ENCODE measurements at places on chromosomes 7 and 10. TPM values are rescaled to one million over a fixed set of nuclear protein-coding genes. Genes with fewer than 3 reads are reported as not detected.

The APBB1IP gene
- total RNA-seq: 9.1 TPM

The ZNF503 gene
- 13.0 TPM for total RNA-seq

The EBLN1 gene
- 0.21 TPM for total RNA-seq

The SYT15B gene
- total RNA-seq: 2.7 TPM

The CALHM1 gene
- total RNA-seq: not detected

The TBX20 gene
- 2.1 TPM for total RNA-seq

The ZNF722 gene
- not detected for total RNA-seq

The TYW1B gene
- 2.8 TPM for total RNA-seq

The ANKRD61 gene
- 0.75 TPM for total RNA-seq

The SPDYE5 gene
- total RNA-seq: not detected

The ITPRID1 gene
- total RNA-seq: not detected

The TMEM72 gene
- not detected for total RNA-seq

The GOLGA7B gene
- total RNA-seq: 5.0 TPM

The SEMA4G gene
- total RNA-seq: 8.0 TPM

The ADGRA1 gene
- total RNA-seq: 0.09 TPM

The PDE1C gene
- total RNA-seq: 5.6 TPM

The TMEM270 gene
- total RNA-seq: not detected

The CYP2C19 gene
- not detected for total RNA-seq

The TMEM229A gene
- not detected for total RNA-seq

The DNAJC12 gene
- total RNA-seq: 79.5 TPM

The ITIH5 gene
- 0.16 TPM for total RNA-seq

The ZNF138 gene
- 3.8 TPM for total RNA-seq

The OR2A12 gene
- total RNA-seq: not detected

The LIPF gene
- total RNA-seq: not detected

The ACHE gene
- 2.5 TPM for total RNA-seq

The TMEM236 gene
- total RNA-seq: 0.07 TPM

The ENO4 gene
- 0.21 TPM for total RNA-seq

The ANKRD16 gene
- 10.4 TPM for total RNA-seq

The CPN1 gene
- total RNA-seq: 0.24 TPM

The GSAP gene
- 2.6 TPM for total RNA-seq

The MKX gene
- not detected for total RNA-seq

The MORN4 gene
- total RNA-seq: 8.7 TPM

The ZNF282 gene
- 23.9 TPM for total RNA-seq

The IFIT1B gene
- not detected for total RNA-seq

The IFIT3 gene
- 5.9 TPM for total RNA-seq

The RADIL gene
- 2.8 TPM for total RNA-seq

The INA gene
- total RNA-seq: 31.4 TPM

The BTBD16 gene
- 0.82 TPM for total RNA-seq

The AGAP5 gene
- 2.9 TPM for total RNA-seq

The PSTK gene
- total RNA-seq: 4.9 TPM

The CPA2 gene
- total RNA-seq: 0.09 TPM

The HUS1 gene
- total RNA-seq: 19.5 TPM

The RARRES2 gene
- total RNA-seq: not detected

Data from A549 treated with CORT108297 at 1 μM for 4 hours (cell line).